Activated gamma-delta T cell (primary cell): ENCODE measurements at places on chromosomes 5 and 9.

- DNase-seq = no peak
Measured at GRCh38 chr9:17719053-17719452, 140.2 kb downstream of the SH3GL2 start.

DNA sequence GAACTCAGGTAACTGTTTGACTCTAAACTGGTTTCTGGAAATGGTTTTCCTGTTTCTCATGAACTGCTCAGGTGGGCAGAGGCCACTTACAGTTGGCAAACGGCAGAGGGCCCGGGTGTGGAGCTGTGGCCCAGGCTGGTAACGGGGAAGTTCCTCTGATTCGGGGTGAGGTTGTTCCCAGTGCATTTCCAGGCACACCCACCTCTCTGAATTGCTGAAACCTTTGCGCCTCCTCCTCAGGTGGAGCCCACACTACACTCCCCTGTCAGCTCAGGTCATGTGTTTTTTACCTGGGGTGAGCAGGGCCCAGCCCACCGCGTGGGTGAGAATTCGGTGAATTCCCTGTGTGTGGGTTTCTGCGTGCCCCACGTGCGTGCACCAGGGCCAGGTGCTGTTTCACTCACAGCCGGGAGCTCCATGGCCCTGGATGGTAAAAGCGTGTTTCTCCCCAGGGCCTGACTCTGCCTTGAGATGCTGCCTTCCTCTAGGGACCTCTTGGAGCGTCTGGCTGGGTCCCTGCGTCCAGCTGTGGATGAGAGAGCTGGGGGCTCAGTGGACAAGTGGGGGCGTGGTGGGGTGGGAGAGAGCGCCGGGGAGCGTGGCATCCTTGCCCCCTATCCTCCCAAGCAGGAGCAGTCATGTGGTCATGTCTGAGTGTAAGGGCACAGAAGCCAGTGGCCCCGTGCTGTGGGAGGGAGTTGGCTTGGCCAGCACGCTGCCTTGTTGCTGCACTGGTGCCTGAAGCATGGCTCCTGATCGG is 33.5 kb upstream of the LPCAT1 start:
- no peak for DNase-seq

- no peak for DNase-seq
Measured at GRCh38 chr9:104970271-104970987, 42.5 kb upstream of the ABCA1 start.

DNA sequence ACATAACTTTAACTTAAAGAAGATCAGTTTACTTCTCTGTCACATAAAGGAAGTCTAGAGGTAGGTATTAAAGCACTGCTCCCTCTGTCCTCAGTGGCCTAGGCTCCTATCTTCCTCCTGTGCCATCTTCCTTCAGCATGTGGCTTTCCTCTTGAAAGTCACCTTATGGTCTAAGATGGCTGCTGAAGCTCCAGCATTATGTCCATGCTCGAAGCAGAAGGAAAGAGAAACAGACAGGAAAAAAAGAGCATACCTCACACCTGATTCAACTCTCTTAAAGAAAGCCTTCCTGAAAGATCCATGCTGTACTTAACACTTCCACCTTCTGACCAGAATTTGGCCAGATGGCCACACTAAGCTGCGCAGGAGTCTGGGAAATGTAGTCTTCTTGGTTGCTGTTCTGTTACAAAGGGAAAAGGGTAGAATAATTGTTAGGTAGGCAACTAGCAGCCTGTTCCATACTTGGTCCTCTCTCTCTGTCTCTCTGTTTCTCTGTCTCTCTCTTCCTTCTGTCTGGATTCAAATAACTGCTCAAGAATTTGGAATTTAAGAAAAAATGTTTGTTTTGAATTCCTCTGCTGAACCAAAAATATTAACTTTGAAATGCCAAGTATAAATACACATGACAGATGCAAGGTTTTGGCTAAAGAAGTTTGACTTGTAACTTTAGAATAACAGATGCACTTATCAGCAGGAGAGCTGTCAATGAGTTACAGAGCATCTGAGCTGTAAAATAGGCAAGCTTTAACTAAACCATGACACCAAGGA is 16.0 kb downstream of the TMEM174 start:
- no peak for DNase-seq

GRCh38 chr9:132014218-132014805 is 65.4 kb downstream of the MED27 start:
- no peak for DNase-seq

- no peak for DNase-seq
Measured at GRCh38 chr9:137710704-137711103, 91.9 kb downstream of the EHMT1 start.

GRCh38 chr5:10886497-10886896 is 125.5 kb upstream of the DAP start:
- DNase-seq = no peak

DNA sequence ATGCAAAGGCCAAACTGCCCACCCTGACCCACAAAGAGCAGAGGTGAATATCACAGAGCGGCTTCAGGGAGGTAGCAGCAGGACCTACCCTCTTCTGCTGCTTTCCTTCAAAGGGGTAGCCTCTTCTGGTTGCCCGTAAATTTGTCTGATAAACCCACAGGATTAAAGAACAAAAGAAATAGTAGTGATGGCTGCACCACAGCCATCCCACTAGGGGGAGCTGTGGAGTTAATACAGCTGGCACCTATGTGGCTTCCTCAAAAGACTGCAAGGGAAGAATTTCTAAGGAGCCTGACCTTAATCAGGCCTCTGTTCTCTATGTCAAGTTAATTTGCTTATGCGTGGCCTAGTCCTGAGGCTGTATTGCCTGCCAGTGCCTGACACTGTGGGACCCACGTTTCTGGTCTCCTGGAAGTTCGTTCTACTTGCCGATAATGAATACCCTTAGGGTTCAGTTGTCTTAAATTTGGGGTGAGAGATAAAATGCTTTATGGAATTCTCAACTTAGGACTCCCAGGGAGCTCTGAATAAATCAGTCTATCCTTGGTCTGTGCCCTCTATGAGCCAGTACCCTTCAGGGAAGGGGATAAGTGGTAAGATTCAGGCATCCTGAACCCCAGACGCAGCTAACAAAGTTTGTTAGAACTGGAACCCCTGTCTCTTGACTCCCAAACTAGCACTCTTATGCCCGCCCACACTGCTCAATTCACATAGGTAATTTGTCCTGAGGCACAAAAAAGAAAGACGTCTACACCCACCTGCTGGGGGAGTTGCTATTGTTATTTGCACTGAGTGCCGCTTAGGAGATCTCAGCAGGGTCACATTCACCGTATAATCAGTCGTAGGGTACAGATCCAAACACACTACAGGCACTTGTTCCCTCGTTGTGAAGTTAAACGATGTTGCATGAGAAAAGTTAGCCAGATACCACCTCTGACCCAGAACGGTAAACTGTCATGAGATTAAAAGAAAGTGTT is 77.1 kb downstream of the SUSD1 start:
- DNase-seq = no peak

- no peak for DNase-seq
Measured at GRCh38 chr5:159616952-159617351, 286.7 kb upstream of the IL12B start.

DNA sequence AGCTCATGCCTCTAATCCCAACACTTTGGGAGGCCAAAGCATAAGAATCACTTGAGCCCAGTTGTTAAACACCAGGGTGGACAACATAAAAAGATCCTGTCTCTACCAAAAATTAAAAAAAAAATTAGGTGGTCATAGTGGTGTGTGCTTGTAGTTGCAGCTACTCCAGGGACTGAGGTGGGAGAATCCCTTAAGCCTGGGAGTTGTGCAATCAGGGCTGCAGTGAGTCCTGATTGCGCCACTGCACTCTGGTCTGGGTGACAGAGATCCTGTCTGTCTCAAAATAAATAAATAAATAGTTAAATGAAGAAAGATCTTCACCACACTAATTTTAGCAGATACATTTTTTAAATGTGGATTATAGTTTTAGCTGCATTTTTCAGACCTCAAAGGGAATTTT is 433.2 kb downstream of the MAT2B start:
- DNase-seq = no peak

DNA sequence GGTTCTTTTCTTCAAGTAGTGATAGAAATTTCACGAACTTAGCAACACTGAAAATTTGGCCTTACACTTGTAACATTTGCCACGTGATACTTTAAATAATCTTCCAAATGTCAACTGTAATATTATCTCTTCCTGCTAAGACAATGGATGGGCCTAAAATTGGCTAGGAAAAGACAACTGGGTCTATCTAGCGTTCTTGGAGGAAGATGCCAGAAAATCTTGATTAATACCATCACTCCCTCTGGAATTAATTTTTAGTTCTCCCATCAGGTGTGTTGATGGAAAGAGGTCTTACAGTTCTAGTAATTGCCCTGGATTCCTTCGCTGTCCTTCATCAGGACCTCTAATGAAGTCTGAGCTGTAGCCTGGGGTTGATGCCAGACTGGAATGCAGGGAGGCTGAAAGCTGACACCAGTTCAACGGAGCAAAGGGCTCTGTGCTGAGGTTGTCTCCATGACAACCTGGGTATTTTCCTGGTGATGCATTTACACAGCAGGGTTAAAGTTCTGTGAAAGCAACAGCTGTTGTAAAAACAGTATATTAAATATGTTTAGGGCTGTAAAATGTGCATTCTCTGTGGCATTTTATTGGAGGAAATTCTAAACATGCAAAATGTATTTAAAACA is 92.3 kb downstream of the GAS1 start:
- no peak for DNase-seq

DNA sequence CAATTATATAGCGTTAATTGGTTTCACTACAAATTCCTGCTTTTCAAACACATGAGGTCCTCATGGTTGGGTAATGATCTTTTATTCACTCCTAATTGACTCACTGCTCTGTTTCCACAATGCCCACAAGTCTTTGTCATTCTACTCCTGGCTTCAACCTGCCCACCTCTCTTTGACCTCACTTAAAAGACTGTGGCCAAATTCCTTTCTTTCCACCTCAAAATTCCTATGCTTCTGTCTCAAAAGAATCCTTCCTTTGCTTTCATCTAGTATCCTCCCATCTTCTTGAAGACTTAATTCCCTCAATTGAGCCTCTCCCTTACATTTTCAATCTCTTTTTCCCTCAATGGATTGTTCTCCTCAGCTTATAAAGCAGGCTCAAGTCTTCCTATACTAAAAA is 4.9 kb downstream of the APBA1 start:
- no peak for DNase-seq

GRCh38 chr5:179802950-179803562 is 3.6 kb downstream of the MGAT4B start:
- no peak for DNase-seq

GRCh38 chr5:136676685-136677084 is 311.3 kb upstream of the TRPC7 start:
- no peak for DNase-seq
